ENCODE measurements at places on chromosomes 4 and X.
A peak's percentile ranks its signal among the peaks of the same experiment; 100 is the strongest.

- no peak for DNase-seq
These were observed 22.2 kb downstream of the RBPJ start for GRCh38 chr4:26343038-26343398.

- no peak for DNase-seq
These were observed 76.4 kb downstream of the CLCN4 start for GRCh38 chrX:10233173-10233572.

DNA sequence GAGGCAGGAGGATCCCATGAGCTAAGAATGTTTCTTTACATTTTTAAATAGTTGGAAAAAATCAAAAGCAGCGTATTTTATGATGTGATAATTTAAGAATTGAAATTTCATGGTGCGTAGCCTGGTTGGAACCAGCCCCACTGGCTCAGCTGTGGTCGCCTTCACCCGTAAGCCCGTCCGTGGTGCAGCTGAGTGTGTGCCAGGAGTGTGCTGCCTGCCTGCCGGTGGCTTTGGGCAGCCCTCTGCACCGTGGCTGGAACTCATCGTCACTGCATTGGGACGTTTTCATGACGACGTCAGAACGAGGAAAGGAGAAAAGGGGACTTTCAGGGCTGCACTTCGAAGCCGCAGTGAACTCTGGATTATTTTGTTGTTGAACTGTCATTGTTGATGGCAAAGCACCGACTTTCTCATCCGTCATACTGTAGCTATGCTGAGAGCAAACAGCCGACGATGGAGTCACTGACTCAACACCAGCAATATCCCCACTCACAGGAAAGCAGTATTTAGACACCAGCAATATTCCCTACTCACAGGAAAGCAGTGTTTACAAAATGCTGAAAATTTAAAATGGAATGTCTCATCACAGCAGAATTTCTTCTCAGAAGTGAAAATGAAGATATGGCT, 35.1 kb downstream of the PCGF3 start:
- DNase-seq, result no peak

- no peak for DNase-seq
These were observed 3.1 kb downstream of the SRPX2 start for GRCh38 chrX:100647095-100647494.

DNA sequence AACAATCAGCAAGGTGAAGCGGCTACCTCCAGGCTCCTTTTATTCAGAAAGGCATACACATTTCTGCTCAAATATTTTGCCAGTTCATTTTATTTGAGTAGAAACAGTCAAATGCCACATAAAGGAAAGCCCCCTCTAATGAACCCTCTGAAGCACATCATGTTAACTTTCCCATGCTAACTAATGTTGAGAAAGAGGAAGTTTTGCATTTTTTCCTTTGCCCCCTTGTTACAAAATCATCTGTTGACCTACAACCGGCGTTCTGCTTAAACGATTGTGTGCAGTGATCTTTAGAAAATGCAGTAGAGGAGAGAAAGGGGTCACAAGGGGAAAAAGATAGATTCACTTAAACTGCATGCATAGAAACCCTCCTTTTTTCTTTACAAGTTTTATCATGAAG, 25.2 kb upstream of the ATXN3L start:
- no peak for DNase-seq

GRCh38 chr4:74327762-74328161, 19.5 kb downstream of the EPGN start:
- no peak for DNase-seq

GRCh38 chr4:65911720-65912119, 241.4 kb upstream of the EPHA5 start:
- no peak for DNase-seq

DNA sequence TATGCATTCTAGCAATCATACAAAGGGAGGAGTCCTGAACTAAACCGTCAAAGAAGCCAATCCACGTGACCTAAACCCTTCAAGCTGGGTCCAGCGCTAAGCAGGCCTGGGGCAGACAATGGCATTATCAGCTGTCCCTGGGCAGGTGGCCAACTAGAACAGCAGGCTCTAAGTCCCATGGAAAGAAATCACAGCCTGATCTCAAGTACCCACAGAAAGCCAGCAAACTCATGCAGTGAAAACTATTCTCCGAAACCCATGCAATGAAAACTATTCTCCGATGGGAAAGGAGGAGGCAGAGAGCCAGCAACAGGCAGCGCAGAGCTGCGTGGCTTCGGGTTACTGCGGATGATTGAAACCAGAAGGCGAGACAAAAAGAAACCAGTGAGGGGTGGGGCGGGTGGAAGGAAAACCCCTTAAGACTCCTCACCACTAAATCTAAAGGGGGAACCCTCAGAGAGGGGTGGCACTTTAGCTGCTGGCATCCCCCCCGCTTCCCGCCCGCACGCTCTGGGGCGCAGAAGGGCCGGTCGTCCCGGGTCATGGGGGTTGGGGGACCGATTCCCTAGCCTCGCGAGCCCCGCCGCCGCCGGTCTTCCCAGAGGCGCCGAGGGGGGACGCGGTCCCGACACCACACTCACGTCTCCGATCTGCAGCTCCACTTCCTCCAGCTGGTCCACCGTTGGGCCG, 567 bp downstream of the C4orf46 start:
- peak; percentile 18 for DNase-seq

Data from CD4-positive, alpha-beta T cell (primary cell).